ENCODE measurements at places on chromosomes 12 and 14.

DNA sequence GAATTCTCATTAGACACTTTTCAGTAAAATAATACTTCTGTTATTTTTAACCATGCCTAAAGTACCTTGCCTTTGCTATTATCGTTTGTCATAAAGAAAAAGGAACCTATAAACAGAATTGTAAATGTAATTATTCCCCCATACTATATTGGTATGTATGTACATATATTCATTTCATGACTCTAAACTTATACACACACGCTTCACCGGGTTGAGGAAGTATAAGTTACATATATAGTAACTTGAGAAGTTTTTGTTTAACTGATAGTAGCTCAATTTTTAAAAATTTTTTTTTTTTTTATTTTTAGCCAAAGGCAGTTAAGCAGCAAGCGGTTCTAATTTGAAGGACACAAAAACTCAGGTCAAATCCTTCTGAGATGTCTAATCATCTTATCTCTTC, 107.6 kb downstream of the PLEKHG7 start:
- no peak for DNase-seq

DNA sequence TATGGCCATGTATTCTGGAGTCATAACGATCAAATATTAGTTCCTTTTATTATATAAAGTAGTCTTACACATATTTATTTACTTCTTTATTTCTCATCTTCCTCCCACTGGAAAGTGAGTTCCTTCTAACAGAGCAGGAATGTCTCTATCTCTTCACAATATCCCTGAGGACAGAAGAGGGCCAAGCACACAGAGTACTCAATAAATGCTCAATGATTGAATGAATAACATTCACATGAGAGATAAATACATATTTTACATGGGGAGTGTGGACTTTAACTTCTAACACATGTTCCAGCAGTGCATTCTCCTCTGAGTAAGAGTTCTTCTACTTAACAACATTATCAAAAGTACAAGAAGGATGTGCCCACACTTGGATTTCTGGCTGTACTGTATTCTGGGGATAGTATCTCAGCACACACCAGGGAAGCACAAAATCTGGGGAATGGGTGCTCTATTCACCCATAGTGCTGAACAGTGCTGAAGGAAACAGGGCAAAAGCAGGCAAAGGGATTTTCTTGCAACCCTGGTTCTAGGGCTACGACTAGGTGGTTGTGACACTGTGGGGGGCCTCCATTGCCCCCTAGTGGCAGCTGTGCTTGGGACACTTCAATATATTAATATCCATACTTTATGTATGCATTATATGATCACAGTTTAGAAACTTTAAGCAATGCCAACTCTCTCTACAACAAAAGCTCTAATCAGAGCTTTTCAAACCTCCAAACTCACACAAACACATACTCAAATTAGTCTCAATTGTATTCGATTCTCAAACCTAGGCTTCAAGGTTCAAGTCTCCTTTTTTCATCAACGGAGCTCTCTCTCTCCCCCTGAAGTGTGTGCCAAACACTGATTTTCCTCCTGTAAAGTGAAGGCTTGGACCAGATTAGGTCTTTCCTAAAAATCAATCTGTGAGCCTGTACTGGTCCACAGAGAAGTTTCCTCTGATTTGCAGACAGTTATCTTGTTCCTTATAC, 115.5 kb downstream of the SLC2A13 start:
- DNase-seq, result peak; percentile 46

- no peak for DNase-seq
These were observed 12.2 kb downstream of the DDX51 start for GRCh38 chr12:132131952-132132351.

DNA sequence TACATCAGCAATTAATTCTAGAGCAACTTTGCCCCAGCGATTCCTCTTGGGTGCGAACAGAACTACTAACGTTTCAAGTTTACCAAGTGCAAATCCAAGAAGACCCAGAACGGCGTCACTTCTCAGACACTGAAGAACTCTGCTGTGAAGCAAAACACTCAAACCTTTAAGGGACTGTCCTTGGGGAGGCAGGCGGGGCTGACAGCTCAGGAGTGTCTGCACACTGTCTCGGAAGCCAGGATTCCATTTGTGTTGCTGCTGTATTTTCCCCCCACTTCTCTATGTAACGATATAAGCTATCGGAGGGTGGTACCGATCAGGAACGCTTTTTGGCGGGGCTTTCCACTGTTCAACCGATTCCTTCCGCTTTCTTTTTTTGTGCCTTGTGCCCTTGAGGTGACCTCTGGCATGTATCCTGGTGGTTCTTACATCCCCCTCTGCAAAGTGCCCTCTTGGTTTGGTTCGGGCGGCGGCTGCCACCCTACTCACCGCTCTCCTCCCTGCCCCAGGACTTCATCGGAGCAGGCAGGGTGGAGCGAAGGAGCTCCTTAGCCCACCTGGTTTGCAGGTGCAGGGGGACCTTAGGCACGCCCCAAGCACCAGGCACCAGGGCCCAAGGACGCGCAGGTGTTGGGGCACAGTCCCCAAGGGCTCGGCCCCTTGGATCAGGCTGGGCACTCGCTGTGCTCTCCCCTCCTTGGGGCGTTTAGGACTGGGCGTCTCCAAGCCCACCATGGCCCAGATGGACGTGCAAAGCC, 19.2 kb upstream of the MLXIP start:
- DNase-seq, result no peak

DNA sequence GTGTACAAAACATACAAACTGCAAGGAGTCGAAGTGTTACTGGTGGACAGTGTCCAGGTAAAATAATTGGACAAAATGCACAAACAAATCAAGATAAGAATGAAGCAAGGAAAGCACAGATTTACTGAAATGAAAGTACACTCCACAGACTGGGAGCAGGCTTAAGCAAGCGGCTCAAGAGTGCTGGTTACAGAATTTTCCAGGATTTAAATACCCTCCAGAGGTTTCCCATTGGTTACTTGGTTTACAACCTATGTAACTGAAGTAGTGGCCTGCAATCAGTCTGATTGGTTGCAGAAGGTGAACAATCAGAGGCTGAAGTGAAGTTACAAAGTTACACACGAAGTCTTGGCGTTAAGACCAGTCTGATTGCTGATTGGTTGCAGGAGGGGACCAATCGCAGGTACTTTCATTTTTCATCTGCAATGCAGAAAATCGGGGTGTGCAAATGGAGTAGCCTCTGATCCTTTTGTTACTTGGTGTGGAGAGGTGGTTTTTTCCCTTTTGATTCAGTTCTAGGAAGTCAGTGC, 11.6 kb upstream of the SCN8A start:
- DNase-seq, result no peak

GRCh38 chr12:92030618-92031017, 115.0 kb downstream of the BTG1 start:
- DNase-seq, result no peak

- peak; percentile 8 for DNase-seq
These were observed 125.3 kb upstream of the ATF7IP start for GRCh38 chr12:14239935-14240872.

DNA sequence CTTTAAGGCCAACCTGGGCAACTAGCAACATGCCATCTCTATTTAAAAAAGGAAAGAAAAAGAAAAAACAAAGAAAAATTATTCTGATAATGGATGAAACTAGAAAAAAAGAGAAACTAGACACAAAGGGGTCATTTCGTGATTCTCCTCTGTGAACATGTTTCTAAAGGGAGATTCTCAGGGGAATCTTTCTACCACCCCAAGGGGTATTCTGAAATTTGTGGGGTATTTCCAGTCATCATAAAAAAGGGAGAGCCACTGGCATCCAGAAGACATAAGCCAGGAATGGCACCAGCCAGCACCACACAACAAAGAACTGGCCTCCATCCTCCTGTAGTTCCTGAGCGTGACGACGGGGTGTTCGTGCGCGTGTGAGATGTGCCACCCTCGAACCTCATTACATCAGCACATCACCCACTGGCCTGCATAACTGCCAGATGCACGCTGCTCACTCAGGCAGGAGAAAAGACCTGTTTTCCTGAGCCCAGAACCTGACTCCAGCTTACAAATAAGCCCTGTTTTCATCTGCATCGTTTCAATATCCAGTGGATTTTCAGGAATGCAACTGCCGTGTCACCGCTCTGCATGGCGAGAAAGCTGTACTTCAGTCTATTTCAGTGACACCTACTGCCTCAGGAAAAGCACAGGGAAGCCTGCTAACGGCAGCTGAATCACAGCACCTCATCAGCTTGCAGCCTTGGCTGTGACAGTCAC, 23.9 kb downstream of the STX2 start:
- DNase-seq, result no peak

- DNase-seq, result peak; percentile 65
These were observed 92.0 kb downstream of the SCARB1 start for GRCh38 chr12:124771462-124772288.

DNA sequence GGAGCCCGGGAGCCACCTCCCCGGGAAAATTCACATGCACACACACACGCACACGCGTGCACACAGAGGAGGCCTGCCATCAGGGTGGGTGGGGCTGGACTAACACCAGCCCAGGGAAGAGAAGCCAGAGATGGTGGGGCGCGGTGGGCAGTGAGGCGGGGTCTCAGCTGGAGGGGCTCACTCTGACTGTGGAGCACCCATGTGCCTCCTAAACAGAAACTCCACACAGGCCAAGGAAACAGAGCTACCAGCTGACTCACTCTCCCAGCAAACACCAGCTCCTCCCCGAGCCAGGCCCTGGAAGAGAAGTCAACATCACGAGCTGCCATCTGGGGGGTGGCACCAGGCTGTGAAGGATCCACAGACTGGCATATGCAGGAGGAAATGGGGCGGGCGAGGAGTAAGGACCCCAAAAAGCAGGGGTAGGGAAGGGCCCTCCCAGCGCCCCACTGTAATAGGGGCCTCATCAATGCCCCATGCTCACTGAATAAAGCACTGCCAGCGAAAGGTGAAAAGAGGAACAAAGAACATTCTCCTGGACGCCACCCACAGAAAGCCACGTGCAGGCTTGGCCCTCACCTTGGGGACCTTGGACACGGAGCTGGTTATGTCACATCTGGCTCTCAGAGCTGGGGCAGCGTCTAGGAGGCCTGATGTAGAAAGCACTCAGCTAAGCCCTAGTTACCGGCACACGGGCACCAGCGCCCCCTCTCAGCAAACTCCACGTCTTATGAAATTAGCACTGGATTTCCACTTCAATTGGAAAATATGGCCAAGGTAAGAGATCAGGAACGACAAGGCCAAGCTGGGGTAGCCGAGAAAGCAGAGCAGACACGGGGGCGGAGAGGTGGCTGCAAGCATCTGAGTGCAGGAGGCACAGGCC, 8.4 kb upstream of the INF2 start:
- peak; percentile 86 for DNase-seq

- DNase-seq, result no peak
These were observed 16.4 kb upstream of the NUBPL start for GRCh38 chr14:31544816-31545215.

GRCh38 chr14:101195309-101195901, 291.9 kb upstream of the RTL1 start:
- DNase-seq, result no peak

DNA sequence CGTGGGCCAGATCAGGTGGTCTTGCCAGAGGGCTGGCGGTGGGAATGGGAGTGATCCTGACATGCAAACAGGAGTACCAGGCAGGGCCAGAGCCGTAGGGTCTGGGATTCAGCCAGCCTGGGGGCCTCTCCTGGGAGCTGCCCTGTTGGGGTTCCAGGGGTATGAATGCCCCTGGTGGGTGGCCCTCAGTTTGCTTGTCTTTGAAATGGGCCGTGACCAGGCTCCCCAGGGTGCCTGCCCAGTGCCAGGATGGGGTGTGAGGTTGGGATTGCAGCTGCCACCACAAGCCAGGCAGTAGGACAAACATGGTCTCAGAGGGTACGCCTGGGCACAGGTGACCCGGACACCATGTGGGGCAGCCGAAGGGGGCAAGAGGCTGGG, 168.8 kb downstream of the KIF26A start:
- no peak for DNase-seq

GRCh38 chr12:86530996-86531655, 274.9 kb upstream of the MGAT4C start:
- DNase-seq, result no peak

- DNase-seq, result no peak
These were observed 12.3 kb downstream of the CAPS2 start for GRCh38 chr12:75317784-75318183.

DNA sequence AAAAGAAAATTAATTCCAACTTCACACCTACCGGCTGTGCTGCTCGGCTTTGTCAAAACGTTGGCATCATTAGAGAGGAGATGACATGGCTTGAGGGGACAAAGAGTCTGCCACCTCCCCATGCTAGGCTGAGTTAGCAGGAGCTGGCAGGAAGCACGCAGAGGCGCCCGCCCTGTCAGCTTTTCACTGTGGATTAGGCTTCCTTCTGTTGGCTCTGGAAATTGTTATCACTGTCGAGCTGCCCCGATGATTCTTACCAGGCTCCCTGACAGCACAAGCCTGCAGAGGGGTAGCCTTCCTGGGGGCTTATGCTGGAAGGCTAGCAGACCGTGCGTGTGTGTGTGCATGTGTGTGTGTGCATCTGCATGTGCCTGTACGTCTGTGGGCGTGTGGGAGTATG, 490.9 kb upstream of the TBX3 start:
- DNase-seq, result no peak

DNA sequence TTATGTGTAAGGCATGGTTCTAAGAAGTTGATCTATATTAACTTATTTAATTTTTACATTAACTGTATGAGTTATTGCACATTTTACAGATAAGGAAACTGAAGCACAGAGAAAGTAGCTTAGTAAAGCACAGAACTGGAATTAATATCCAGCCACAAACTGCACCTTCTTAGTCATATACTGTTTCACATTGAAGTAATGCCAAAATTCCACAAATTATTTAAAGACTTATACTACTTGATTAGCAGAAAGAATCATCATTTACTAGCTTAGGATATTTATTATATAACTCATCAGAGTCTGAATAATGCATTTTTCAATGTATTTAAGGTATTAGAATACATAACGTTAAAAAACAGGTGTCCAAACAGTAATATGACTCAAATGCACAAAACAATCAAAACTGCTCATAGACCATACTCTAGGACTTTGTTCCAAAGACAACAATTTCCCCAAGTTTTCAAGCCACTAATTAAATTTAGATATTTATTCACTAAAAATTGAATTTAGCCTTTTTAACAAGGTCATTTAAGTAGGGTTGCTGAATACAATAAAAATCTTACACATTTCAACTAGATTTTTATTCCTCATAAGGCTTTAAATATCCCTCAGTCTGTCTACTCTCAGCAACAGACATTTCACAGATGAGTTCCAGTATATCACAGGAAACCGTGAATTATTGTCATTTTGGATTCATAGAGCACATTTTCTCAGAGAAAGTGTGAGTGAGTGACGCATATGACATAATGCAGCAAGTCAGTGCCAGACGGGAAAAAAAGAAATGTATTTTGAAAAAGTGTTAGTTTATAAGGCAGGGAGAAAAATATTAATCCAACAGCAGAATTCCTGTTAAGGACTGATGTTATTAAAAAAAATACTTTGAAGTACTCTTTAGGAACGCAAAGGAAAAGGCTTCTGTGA, 782.5 kb downstream of the TMTC2 start:
- DNase-seq, result no peak

GRCh38 chr14:61444215-61444768, 122.9 kb downstream of the PRKCH start:
- no peak for DNase-seq
